ENCODE measurements at places on chromosomes 2 and 18. TPM values are rescaled to one million over a fixed set of nuclear protein-coding genes. Genes with fewer than 3 reads are reported as not detected.

Gene FKBP1B
- total RNA-seq = 11.7 TPM

Gene SPTBN1
- total RNA-seq = 137 TPM

DNA sequence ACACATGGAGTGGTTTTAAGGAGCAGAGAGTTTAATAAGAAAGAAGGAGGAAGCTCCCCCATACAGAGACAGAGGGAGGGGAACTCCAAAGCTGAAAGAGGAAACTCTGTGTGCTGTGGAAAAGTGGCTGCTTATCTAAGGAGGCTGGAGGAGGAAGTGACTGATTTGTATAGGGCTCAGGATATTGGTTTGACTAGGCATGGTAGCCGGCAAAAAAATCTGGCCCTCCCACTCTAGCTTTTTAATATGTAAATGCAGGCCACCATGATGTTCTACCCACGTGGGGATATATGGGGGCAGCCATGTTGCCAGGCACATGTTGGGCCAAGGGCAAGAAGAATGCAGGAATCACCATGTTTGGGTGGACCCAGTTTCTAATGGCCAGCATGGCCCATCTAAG lies 64.3 kb downstream of the HNMT start:
- DNase-seq = no peak

- no peak for DNase-seq
Observed at GRCh38 chr2:8652774-8653426, 29.0 kb upstream of the ID2 start.

DNA sequence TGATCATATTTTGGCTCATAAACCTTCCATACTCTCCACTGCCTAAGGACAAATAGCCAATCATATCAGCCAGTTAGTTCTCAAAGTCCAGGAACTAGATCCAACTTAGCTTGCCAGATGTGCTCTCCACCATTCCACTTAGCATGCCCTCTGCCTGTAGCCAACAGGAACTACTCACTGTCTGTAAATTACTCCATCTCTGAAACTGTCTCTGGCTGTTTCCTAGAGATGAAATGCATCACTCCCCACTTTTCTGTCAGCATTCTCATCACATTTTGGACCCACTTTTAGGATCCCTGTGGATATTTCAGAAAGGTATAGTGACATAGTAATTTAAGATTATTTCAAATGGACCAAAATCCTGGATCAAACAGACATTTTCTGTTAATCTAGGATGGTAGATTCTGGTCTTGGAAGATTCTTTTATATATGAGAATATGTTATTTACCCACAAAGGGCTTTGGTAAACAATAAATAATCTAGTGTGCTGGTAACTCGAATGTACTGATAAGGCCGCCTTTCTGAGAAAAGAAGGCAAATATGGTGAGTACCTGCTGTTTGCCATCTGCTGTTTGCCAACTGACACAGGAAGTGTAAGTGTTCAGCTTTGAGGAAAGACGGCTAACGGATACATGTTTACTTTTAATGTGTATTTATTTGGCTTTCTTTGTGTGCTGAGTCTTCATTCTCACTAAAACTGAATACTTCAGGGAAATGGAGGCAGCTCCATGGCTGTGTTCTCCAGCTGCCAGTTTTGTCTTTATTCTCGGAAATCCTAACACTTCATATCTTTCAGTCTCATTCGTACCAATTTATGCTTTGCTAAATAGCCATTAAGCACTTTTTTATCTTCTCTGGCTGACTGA lies 79.5 kb downstream of the EVA1A start:
- DNase-seq = peak; percentile 25

DNA sequence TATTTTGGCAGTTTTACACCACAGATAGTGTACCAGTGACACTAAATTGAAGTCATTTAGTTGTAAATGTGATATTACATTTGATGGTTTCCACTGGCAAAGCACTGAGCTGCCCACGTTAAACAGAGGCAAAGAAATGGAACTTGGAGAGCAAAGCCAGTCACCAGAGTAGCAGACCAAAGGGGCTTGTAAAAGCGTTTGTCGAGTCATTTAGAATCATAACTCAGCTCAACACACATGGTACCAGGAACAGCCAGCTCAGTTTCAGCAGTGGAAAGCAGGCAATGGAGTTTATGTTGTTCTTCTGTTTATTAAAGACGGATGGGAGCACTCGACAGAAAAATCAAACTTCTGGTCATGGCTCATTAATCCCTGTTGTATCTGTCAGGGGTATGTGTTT lies 91.2 kb downstream of the POU3F3 start:
- DNase-seq = no peak

- DNase-seq = no peak
Observed at GRCh38 chr18:26579941-26580618, 31.7 kb upstream of the KCTD1 start.
